NCI-H1694 (cell line): ENCODE measurements at places on chromosomes 5 and 9.

DNA sequence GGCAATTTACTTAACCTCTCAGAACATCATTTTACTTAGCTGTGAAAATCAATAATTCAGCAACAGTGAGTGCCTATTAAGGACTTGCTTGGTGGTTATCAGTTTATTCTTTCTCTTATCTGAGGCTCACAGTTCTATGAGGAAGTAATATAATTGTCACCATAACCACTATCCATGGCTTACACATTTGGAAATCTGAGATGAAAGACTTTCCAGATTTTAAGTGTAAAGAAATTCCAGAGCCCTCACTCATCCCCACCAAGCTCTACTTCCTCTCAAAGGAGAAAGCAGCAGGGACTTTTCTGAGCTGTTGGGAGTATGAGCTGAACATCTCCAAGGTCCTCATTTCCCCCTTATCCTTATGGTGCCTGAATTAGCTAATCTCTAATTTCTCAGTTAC, 321.5 kb downstream of the FBXL7 start:
- no peak for DNase-seq

DNA sequence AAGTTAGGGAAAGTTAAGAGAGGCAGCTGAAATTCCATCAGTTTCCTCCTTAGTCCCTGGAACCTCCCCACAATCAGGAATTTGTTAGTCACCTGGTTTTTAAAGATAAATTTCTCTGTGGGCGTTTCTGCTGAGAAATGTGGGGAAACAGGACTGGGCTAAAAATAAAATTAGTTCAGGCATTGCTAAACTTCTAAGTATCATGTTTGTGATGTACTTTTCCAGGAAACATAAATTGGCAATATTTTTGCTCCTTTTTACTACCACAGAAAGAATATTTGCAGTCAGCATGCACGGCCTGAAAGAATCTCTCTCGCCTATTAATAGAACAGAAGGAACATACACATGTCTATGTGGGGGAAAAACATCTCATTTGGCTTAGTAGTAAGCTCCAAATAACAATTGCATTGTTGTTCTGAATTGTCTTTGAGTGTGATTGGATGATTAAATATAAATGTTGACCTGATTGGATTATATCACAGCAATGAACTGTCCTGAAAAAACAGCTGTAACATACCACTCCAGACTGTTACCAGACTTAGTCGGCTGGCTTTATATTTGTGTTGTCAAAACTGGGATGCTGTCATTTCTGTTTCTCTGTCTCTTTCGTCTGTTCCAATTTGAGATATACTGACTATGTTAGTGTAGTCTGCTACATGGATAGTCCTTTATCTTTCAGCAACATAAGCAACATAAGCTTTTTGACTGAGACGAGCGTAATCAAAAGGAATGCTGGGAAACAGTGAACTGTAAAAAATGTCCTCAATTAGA, 12.9 kb downstream of the TJP2 start:
- no peak for DNase-seq

DNA sequence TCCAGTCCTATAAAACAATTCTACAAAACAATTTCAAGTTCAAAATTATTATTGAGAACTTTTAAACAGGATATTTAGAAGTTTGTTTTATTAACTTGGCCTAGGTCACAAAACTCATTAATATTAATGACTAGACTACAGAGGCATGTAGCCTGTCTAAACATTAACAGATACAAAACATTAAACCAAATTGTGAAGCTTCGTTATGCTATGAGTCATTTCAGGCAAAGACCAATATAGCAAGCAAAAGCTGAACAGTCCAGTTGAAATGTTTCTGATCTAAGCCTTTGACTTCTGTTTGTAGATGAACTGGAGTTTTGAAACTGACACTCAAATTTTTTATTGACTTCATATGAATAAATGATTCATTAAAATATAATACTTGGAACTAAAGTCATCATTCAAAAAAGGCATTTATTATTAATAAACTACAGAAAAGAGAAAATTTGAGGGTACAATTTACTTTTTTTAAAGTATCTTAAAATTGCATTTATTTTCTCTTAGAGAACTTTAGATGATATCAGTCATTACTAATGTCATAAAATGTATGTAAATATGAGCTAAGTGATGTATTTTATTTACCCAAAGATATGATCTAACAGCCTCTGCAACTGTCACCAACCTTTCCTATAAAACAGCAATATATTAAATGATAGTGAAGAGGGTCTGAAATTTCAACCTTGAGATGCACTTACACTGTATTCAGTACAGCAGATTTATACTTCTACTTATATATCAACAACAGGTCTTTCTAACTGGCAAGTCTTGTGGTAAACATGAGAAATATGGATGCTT, 188.8 kb downstream of the COMMD10 start:
- no peak for DNase-seq

GRCh38 chr5:150429410-150429873, 16.7 kb upstream of the CD74 start:
- DNase-seq = no peak

DNA sequence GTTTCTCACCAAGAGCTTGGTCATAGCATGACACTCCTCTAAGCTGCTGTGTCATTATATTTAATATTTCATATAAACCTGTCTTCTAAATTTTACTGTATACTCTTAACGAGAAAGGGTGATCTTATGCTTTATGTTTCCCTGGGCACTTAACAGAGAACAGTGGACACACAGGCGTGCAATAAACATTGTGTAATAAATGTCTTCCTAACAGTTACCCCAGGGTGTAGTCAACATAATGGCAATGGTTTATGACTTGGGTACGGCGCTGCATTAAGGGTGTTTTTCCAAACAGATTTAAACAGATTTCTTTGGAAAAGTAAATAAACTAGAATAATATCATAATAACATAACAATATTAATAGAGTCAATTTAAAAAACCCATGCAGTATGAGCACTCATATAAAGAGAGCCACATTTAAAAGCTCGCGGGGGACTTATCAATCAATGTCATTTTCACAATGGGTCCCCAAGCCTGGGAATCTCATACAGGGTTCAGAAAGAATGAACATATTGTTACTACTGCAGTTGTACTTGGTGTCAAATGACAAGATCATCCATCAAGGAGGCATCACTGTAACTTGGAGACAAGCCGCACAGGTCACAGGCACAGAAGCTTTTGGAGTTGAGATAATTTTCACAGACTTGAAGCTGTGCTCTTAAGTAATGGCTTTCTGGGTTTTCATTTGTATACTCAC, 376.4 kb downstream of the CTNND2 start:
- DNase-seq = no peak

- no peak for DNase-seq
Observed at GRCh38 chr9:128610897-128611296, 45.8 kb downstream of the DYNC2I2 start.

DNA sequence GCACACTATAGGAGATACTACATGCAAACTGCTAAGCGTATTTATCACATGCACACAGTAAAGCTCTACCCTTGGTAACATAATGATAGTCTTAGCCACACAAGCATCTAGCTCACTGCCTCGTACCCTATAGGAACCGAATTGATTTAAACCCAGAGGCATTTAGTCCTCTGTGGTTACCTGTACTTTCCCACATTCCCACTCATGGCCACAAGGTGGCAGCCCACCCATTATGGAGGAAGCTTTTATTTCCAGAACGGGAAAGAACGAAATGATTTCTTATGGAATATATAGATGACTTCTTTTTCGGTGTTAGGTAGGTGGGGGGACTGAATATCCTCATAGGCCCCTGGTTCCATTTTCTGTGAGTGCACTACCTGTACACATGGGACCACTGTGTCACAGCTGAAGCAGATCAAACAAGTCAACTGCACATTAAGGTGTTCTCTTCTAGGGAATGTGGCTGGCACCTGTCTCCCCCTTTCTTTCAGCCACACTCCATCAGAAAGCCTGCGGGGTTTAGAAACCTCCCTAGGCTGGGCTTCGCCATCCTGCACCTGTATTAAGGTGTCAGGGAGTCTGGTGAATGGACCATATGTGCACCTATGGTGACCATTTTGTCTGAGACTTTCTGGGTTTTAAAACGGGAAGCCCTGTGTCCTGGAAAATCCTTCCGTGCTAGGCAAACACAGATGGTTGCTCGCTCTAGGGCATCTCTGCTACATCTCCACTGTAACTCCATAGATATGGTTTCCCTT, 313.2 kb downstream of the SLIT3 start:
- peak; percentile 75 for DNase-seq

DNA sequence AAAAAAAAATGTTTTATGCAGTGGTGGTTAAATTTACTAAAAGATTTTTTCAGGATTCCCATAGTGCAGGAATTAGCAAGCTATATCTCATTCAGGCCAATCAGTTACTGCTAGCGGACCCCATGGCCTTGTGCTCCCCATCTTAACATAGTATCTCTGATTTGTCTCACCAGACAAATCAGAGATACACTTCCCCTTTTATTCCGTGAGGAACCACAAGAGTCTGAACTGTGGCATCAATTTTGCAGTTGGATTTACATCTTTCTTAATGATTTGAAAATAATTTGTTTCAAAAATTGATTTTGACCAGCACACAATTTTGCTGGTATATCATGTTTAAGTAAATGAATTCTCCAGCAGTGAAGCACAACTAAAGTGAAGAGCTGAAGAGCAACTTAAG, 17.9 kb downstream of the ITGA1 start:
- no peak for DNase-seq

DNA sequence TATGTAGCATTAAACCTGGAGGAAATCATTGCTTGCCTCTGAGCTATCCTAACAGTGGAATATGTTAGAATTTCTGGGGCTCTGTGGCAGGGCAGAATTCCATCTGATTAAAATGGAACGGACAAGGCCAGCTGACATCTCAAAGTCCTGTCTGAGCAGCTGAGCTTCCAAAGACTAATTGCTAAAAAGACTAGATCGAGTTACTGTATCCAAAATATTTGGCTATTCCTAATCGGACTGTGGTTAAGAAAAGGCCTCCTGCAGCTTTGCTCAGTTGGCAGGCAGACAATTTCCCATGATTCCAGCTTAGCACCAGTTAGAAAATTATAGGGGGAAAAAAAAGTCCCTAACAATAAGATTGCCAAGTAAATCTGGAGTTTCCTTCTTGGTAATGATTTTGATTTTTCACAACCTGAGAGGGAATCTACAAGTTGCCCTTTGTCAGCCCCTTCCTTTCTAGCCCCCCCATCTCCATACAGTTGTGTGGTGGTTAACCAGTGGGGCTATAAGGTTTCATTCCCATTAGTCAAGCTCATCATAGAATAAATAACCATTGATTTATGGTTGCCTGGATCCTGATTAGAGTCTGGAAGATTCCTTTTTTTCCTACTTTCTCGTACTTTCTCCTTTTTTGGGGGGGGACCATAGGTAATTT, 26.4 kb downstream of the PTGR1 start:
- DNase-seq = no peak

DNA sequence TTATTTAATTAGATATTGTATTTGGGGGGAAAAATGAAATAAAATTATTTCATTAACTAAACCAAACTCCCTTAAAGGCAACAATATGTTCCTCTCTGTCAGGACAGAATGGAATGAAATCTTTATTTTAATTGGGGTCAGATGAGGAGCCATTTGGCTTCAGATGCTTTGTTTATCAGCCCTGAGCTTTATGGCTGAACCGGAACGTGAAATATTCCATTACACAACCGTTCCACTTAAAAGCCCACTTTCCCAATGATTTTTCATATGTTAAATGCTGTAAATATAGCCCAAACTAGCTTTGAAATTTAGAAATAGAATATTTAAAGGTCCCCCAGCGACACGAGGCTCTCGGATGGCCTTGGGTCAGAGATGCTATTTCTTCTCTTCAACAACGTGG, 149.5 kb downstream of the CRB2 start:
- no peak for DNase-seq

DNA sequence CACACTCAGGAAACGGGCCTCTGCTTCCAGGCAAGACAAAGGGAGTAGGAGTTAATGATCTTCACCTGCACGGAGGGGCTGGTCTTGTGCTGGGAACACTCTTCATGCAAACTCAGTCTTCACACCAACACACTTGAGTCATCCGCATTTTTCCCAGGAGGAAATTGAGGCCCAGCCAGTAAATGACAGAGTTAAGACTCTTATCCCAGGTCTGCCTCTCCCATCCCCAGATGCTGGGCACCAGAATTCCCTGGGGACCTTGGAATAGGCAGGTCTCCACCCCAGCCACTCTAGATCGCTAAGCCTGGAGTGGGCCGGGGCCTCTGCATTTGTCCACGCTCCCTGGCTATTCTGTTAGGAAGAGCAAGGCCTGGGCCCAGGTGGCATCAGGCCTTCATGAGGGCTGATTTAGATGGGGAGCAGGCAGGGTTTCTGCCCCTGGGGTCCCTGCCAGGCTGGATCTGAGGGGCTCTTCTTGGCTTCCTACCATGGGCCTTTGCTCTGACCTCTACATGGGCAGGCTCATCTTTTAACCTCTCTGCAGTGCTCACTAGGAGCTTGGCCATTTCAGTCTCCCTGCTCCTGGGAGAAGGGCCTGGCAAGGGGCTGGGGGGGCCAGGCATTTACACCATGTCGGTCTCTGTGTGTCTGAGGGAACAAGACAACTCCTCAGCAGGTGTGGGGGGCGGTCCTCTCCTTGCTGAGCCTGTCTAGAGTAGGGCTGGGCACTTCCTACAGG, 77.3 kb downstream of the AMBP start:
- DNase-seq = no peak

- DNase-seq = no peak
Observed at GRCh38 chr5:76720988-76721569, 5.2 kb downstream of the F2R start.

- no peak for DNase-seq
Observed at GRCh38 chr5:38872826-38873225, 27.0 kb downstream of the OSMR start.

DNA sequence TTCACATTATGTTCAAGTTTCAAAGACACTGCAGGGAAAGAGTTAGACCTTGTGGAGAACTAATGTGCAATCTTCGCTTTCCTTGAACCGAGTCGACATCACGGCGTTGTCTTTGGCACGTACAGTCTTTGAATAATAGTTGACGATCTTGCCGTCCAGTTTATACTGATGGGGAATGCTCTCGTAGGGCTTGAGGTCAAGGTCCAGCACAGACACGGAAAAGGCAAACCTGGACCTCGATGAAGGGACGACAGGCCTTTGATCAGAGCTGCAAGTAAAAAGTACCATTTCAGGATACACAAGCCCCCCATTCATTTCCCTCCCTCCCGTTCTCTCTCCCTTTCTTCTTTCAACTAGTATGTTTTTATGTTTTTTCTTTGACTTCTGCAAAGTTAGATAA, 54.1 kb downstream of the IPPK start:
- DNase-seq = no peak
